ENCODE measurements at places on chromosomes 4 and X. TPM values are rescaled to one million over a fixed set of nuclear protein-coding genes. Genes with fewer than 3 reads are reported as not detected.

Gene RHOXF1
- total RNA-seq: not detected

GRCh38 chr4:125316791-125317524, 2.2 kb downstream of the FAT4 start:
- H3K27ac ChIP-seq: no peak overlapping the region
- H3K4me1 ChIP-seq: peaks cover 35% of the 10 kb centered on the region
- peaks cover 47% of the 10 kb centered on the region for H3K27me3 ChIP-seq
- no peak for DNase-seq
- peak overlapping the region; percentile 28 for H3K4me3 ChIP-seq
- no peaks in the 10 kb centered on the region for H3K36me3 ChIP-seq

GRCh38 chr4:152672206-152673092, 7.3 kb downstream of the TMEM154 start:
- no peaks in the 10 kb centered on the region for H3K27me3 ChIP-seq
- no peak for DNase-seq
- H3K27ac ChIP-seq: no peak overlapping the region
- peaks cover 32% of the 10 kb centered on the region for H3K36me3 ChIP-seq

GRCh38 chr4:10577508-10578426, 106.8 kb downstream of the CLNK start:
- no peak for DNase-seq
- H3K4me3 ChIP-seq: no peak overlapping the region
- H3K4me1 ChIP-seq: peaks cover 14% of the 10 kb centered on the region
- no peak overlapping the region for H3K27ac ChIP-seq
- H3K36me3 ChIP-seq: no peaks in the 10 kb centered on the region
- H3K27me3 ChIP-seq: no peaks in the 10 kb centered on the region

DNA sequence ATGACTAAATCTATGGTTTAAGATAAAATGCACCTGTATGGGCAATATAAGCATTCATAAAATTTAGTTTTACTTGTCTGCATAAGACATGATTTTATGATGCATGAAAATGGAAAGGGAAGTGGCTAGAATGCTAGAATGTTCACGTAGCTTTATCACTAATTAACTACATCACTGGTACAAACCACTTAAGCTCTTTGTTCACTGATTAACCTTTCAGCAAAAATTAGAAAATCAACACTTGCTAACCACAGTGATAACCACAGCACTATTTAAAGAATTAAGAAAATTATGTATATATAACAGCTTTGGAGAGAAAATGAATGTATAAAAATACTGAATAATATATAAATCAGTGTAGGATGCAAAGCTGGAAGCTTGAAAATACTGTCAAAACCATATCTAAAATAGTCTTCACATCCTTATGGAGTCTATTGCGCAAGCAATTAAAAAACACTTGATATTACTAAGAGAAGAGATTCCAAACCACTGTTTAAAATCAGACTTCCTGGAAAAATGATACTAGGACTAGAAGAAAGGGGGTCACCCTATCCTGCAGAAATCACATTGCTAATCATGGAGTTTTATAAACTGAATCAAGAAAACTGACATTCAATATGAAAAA, 51.9 kb downstream of the EFHC2 start:
- H3K27me3 ChIP-seq: no peaks in the 10 kb centered on the region
- no peak for DNase-seq
- H3K36me3 ChIP-seq: no peaks in the 10 kb centered on the region
- no peaks in the 10 kb centered on the region for H3K4me1 ChIP-seq
- H3K4me3 ChIP-seq: no peak overlapping the region

DNA sequence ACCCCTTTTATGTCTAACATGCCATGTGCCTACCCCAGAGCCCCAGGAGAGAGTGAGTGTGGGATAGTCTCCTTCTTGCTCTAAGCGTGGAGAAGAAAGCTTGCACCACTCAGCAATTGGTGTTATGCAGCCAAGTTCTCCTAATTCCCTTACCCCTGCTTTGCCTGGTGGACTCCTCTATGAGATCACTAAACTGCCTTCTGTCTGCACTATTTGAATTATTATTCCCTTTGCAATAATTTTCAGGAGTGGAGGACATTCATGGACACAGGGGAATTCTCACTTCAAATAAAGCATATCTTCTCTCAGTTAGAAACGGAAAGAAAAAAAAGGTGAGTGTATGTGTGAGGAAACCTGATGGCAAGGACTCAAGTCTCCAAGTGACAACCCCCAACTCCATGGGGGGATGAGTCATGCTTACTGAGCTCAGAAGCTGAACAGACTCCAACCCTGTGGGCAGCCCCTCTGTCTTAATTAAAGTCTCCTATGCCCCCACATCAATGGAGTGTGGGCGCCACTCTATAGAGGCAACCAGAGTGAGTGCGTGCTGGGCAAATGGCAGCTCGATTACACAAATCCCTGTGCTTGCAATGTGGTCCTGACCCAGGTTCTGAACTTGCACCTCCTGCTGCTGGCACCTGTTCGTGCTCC, 381.9 kb downstream of the RAB28 start:
- H3K27me3 ChIP-seq: no peaks in the 10 kb centered on the region
- no peaks in the 10 kb centered on the region for H3K36me3 ChIP-seq
- H3K4me1 ChIP-seq: no peaks in the 10 kb centered on the region
- H3K4me3 ChIP-seq: no peak overlapping the region
- DNase-seq: no peak
- H3K27ac ChIP-seq: no peak overlapping the region

- H3K4me1 ChIP-seq: no peaks in the 10 kb centered on the region
- no peaks in the 10 kb centered on the region for H3K36me3 ChIP-seq
- DNase-seq: no peak
- H3K27ac ChIP-seq: no peak overlapping the region
These were observed 96.4 kb downstream of the LNX1 start for GRCh38 chr4:53494851-53495250.

Gene XAGE1B
- total RNA-seq: not detected

Gene CFAP47
- not detected for total RNA-seq

Gene LRBA
- 45.2 TPM for total RNA-seq

DNA sequence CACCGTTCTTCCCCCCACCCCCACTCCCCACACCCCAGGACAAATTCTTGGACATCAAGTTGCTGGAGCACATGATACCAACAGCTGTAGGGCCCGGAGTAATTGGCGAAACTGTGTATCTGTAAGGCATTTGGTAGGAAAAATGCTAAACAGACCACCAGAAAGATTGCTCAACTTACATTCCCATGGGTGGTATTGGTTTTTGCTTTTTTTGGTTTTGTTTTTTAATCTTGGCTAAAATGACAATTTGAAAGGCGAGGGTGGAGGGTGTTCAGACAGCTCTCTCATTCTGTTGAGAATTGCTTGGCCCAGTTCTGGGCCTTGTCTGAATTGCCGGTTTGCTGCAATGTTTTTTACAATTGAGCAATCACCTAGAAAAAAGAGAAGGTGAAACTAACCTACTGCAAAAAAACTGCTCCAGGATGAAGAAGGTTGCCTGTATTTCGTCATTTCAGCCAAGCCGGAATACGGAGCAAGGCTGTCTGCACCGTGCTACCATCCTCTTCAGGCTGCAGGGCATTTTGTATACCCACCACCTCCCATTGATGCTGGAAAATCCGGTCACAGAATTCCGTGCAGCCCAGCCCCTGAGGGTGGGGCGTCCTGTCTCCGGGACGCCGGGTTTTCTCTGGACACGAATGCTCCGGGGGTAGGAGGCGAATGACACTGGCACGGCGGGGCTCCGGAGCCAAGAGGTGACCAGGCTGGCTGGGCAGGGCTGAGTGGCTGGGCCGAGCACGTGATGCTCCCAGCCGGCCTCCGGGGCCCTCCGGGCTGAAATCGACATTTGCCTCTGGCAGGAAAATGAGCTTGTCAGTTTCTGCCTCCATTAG, at the start of gene CLCN4:
CLCN4 (plus strand) TSS at position 777 of the 833 bp plus-strand sequence. CDS start 28,058 bp downstream, outside the sequence.
- no peak within 1 kb of the TSS for H3K27ac ChIP-seq
- no peaks in the 10 kb centered on the region for H3K36me3 ChIP-seq

Gene NEUROG2
- total RNA-seq: not detected

DNA sequence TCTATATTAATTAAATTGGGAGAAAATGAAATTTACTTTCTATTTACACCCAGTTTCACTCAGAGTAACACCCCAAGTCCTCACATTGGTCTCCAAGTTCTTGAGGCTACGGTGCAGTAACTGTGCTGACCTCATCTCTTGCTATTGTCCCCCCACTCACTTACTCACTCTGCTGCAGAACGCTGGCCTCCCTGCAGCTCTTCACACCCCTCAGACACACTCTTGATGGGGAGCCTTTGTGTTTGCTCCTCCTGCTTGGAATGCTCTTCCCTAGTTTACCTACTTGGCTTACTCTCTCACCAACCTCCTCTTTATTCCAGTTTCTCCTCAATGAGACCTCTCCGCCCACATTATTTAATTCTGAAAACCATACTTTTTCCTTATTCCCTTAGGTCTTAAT, 22.2 kb upstream of the SPARCL1 start:
- no peak for DNase-seq
- no peak overlapping the region for H3K4me3 ChIP-seq
- peaks cover 8% of the 10 kb centered on the region for H3K27me3 ChIP-seq
- no peak overlapping the region for H3K27ac ChIP-seq
- no peaks in the 10 kb centered on the region for H3K36me3 ChIP-seq

Gene TRO
- 1.5 TPM for total RNA-seq

DNA sequence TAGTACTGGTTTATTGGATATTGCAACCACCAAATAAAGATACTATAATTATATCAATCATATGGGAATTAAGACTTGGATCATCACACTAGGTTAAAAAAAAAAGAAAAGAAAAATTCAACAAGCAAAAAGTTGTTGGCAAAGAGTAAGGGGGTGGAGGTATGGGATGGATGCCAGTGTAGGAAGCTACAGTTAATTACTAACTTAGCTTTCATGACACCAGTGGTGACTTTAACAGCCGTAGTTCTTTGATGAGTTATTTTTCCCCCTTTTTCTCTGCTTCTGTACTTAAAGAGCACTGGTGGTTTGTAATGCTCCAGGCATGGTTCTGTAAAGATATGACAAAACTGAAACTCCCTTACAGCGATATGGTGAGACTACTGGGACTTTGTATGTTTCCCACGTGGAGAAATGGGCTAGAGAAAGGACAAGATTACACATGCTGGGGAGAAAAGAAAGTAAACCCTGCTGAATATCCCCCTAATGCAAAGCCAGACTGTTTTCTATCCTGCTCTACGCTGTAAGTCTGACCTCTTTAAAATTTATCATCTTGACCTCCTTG, 210.8 kb downstream of the SPOCK3 start:
- no peak overlapping the region for H3K27ac ChIP-seq
- H3K36me3 ChIP-seq: no peaks in the 10 kb centered on the region
- no peaks in the 10 kb centered on the region for H3K27me3 ChIP-seq
- no peaks in the 10 kb centered on the region for H3K4me1 ChIP-seq

GRCh38 chr4:37837446-37837845, 11.0 kb downstream of the PGM2 start:
- H3K36me3 ChIP-seq: peaks cover 44% of the 10 kb centered on the region
- H3K4me1 ChIP-seq: peaks cover 19% of the 10 kb centered on the region
- H3K4me3 ChIP-seq: no peak overlapping the region
- DNase-seq: no peak
- H3K27me3 ChIP-seq: no peaks in the 10 kb centered on the region

Gene SLC25A14
- total RNA-seq: 9.4 TPM
